ENCODE measurements at places on chromosomes 7 and 10.

DNA sequence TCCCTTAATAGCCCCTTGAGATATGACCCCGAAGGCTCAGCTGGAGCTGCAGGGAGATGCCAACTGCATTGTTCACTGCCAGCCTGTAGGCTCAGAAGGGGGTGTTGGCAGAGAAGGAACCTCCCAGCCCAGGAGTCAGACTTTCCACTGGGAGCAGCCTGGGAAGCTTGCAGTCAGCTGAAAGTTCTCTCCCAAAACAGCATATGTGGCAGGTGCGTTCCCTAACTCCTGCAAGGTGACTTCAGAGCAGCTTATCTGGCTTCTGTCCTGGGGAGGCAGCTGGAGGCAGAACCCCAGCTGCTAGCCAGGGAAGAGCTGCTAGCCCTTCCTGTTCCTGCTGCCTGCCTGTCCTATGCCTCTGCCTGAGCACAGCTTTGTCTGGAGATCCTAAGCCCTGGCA is 8.1 kb downstream of the SFTPA2 start:
- DNase-seq: no peak

- no peak for DNase-seq
Measured at GRCh38 chr7:29013931-29014330, 55.8 kb upstream of the TRIL start.

DNA sequence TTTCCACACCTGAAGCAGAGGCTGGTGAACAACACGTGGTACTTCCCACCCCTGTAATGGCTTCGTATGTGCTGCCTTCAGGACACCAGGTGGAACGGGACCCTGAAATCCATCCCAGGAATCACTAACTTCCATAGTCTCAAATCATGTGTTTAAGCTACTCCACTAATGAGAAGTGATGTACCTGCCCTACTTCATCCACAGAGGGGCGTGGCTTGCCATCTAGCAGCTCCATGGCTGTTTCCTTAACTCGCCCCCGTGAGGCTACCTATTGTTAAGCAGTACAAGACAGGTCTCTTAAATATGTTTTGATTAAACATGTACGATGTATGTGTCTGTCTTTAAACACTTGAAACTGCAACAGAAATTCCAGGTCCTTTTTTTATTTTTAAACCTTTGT is 31.8 kb downstream of the ARL3 start:
- no peak for DNase-seq

- no peak for DNase-seq
Measured at GRCh38 chr7:137976696-137977095, 25.2 kb downstream of the CREB3L2 start.
